Activated CD4-positive, CD25-positive, alpha-beta regulatory T cell treated with anti-CD3 and anti-CD28 coated beads, Interleukin-2, amount 50 U/mL, for 24 hours (primary cell): ENCODE measurements at places on chromosomes 12 and 14.

- ATAC-seq = no peak
Measured at GRCh38 chr12:42468341-42468821, 121.2 kb downstream of the PRICKLE1 start.

DNA sequence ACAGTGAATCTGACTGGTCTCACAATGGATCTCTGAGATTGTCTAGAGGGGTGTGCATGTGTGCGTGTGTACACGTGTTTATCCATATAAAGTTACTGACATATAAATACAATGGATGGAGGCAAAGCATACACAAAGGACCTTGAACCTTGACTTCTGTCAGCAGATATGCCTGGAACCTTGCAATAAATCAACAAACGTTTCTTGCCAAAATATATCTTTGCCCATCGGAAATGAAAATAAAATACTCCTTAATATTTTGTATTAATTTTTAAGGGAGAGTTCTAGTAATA, 52.1 kb upstream of the KCNJ8 start:
- no peak for ATAC-seq

GRCh38 chr14:76977793-76978720, 50.5 kb downstream of the IRF2BPL start:
- ATAC-seq = peak; percentile 98

GRCh38 chr14:104479901-104480300, 99.7 kb upstream of the C14orf180 start:
- no peak for ATAC-seq

- ATAC-seq = no peak
Measured at GRCh38 chr14:68466491-68466977, 326.3 kb downstream of the ZFP36L1 start.

DNA sequence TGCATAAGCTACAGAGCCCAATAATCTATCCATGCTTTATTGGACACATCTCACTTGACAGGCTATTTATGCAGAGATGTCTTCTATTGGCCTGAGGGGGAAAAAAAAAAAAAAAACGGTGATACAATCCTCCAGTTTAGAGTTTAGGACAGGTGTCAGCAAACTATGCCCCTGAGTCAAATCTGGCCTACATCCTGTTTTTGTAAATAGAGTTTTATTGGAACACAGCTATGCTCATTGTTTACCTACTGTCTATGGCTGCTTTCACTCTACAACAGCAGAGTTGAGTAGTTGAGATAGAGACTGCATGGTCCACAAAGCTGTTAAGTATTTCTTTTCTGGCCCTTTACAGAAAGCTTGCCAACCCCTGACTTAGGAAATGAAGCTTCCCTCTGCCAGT, 403.1 kb downstream of the C12orf75 start:
- no peak for ATAC-seq

DNA sequence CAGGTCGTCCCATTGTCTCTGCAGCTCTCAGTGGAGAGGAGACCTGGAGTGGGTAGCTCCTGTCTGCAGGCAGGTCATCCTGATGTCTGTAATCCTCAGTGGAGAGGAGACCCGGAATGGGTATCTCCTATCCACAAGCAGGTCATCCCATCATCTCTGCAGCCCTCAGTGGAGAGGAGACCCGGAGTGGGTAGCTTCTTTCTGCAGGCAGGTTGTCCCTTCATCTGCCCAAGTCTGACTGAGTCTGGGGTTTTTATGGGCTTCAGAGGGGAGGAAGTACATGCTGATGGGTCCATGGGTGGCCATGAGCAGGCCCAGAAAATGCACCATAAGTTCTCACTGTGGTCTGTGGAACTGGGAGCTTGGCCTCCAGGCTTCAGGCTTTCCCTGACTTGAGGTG, 28.9 kb upstream of the PAPLN start:
- ATAC-seq = no peak
